ENCODE measurements at places on chromosomes 3 and 15.

DNA sequence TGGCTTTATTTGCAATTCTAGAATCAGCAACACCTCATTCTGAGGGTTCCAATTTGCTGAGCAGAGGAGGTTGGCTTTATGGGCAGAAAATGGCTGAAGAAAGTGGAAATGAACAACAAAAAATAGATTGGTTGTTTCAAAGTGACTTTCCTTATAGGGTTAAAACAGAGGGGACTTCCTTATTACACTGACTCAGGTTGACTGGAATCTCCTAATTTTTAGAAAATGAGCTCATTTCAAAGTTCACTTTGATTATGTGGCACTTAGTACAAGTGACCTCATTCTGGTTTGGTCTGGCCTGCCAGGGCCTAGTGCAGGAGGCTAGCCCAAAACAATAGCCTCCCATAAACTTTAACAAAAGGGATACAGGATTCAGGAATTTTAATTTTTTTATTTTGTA is 41.4 kb downstream of the NFKBIZ start:
- DNase-seq: no peak

DNA sequence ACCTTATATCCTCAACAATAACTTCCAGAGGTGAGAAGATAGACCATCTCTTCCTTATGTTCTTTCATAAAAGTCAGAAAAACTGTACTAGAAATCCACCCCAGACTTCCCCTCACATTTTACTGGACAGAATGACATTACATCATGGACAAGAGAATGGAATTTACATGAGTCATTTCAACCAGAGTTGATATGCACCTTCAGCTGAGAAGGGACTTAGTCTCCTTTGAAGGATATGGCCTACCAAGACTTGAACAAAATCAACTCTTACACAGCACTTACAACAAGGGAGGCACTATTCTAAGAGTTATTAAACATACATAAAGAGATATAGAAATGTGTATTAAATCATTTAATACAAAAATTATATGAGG is 380.0 kb upstream of the DPH6 start:
- no peak for DNase-seq

GRCh38 chr15:64825431-64826294 is at the start of gene PIF1:
TSS of gene PIF1 (minus strand) at chr15:64825647. CDS start at chr15:64824335, 1,312 bp downstream.
- peak; percentile 97 for DNase-seq

GRCh38 chr3:143883151-143883550 is 34.9 kb upstream of the SLC9A9 start:
- DNase-seq: no peak

DNA sequence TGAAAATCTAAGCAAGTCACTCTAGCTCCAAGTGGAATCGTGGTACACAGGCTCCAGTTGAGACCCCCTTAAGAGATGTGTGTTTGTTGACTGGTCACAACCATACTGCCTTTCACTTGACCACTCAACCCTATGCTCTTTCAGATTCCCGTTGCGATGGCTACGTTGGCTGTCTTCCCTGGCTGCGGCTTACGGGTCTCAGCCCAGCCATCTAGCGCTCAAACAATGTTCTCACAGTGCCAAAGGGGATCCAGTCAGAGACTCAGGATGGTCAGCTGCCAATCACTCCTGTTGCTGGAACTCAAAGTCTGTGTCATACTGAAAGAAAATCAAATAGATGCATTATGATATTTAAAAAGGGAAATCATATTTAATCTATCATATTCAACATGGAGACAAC is 237.6 kb downstream of the ITPR1 start:
- no peak for DNase-seq

- DNase-seq: no peak
Measured at GRCh38 chr15:32113224-32113623, 82.9 kb downstream of the CHRNA7 start.

- no peak for DNase-seq
Measured at GRCh38 chr15:49460411-49460941, 37.4 kb downstream of the FGF7 start.

GRCh38 chr3:177824190-177824786 is 627.0 kb upstream of the TBL1XR1 start:
- no peak for DNase-seq

DNA sequence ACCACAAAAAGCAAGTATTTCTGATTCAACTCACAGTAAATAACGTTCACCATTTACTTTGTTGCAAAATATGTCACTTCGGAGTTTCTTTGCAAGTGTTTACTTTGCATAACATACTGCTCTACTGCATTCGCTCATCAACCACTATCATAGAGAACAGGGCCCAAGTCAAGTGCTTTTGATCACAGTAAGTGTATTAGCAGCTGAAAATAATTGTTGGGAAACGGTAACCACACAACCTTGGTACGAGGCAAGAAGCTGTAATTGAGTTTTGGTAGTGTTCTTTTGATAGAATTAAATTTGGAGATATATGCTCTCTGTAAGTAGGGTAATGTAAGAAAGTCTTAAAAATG is 80.1 kb downstream of the SATB1 start:
- DNase-seq: no peak

- DNase-seq: no peak
Measured at GRCh38 chr3:49805367-49805782, 2.3 kb downstream of the INKA1 start.

DNA sequence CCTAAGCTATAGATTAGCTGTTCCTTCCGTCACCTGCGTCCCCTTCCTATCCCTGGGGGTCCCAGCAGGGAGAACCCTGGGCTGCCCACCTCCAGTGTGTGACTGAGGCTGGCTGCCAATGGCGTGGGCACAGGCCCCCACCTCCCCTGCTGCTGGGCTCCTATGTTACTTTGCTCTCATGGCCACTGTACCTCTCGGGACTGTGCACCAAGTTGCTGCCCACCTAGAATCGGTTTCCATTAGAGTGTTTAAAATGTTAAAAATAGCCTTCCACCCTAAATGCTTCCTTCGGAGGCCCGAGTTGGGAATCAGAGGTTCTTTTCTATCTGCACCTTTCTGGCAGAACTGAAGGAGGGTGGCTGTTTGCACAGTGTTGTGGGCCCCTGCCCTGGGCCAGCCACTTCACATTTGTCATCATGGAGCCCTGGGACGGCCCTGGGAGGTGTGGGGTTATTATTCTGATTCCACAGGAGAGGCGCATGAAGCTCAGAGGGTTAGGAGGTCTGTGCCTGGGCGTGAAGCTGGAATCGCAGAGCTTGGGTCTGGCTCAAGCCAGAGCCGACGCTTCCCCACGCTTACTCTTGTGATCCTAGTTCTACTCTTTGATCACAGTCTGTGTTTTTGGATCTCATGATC is 29.1 kb downstream of the IRAK2 start:
- no peak for DNase-seq

- DNase-seq: no peak
Measured at GRCh38 chr15:30882849-30883433, 20.8 kb upstream of the FAN1 start.

All from COR-L47 (cell line).